ENCODE measurements at places on chromosomes 7 and 10.
A peak's percentile ranks its signal among the peaks of the same experiment; 100 is the strongest.

GRCh38 chr10:98429320-98430072, 14.5 kb upstream of the PYROXD2 start:
- no peak overlapping the region for H3K27ac ChIP-seq
- H3K4me1 ChIP-seq, result no peaks in the 10 kb centered on the region
- H3K4me3 ChIP-seq, result no peak overlapping the region

DNA sequence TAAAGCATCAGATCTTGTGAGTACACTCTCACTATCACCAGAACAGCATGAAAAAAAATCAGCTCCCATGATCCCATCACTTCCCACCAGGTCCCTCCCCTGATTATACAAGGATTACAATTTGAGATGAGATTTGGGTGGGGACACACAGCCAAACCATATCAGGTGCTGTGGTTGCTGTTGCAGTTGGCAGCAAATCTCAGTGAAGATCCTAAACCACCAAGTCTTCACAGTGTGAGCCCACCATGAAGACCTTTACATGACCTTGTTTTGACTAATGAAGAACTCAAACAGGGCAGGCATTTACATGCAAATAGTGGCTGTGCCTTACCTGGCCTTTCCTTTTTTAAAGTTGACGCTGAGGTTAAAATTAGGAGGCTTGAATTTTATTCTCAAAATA, 242.6 kb downstream of the ACTR3B start:
- H3K27me3 ChIP-seq, result no peaks in the 10 kb centered on the region
- H3K4me1 ChIP-seq, result peaks cover 6% of the 10 kb centered on the region
- DNase-seq, result peak; percentile 40
- H3K4me3 ChIP-seq, result no peak overlapping the region

- no peaks in the 10 kb centered on the region for H3K36me3 ChIP-seq
- H3K27me3 ChIP-seq, result no peaks in the 10 kb centered on the region
- no peak overlapping the region for H3K4me3 ChIP-seq
- no peak for DNase-seq
These were observed 213.4 kb downstream of the AUTS2 start for GRCh38 chr7:69811476-69812308.

- H3K27ac ChIP-seq, result no peak overlapping the region
- no peaks in the 10 kb centered on the region for H3K27me3 ChIP-seq
- DNase-seq, result no peak
- H3K4me1 ChIP-seq, result no peaks in the 10 kb centered on the region
- H3K36me3 ChIP-seq, result no peaks in the 10 kb centered on the region
- no peak overlapping the region for H3K4me3 ChIP-seq
These were observed 58.3 kb upstream of the NKX6-2 start for GRCh38 chr10:132844069-132844809.

DNA sequence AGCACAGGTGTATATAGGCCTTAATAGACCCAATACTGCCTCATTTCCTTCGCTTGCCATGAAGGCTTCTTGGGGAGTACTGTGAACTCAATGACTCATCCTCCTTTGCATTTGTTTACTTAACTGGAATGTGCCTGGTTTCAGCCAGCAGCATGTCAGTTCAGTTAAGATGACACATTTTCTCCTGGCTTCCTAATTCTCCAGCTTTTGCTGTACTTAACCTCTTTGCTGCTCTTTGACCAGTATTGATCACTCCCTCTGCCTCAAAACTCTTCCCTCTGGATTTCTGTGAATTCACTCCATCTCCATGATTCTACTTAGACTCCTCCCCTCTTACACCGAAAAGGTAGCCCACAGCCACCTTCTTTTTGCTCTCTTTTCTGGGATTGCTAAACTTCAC, 135.7 kb downstream of the MAGI2 start:
- no peaks in the 10 kb centered on the region for H3K27me3 ChIP-seq
- H3K36me3 ChIP-seq, result no peaks in the 10 kb centered on the region
- no peak overlapping the region for H3K4me3 ChIP-seq
- DNase-seq, result peak; percentile 74

- no peaks in the 10 kb centered on the region for H3K36me3 ChIP-seq
- no peak overlapping the region for H3K4me3 ChIP-seq
These were observed 509.0 kb upstream of the ZMIZ1 start for GRCh38 chr10:78559661-78560340.

- H3K36me3 ChIP-seq, result peaks cover 3% of the 10 kb centered on the region
- H3K27ac ChIP-seq, result no peak overlapping the region
- H3K4me3 ChIP-seq, result peak overlapping the region; percentile 48
- DNase-seq, result no peak
These were observed 21.3 kb downstream of the WNT8B start for GRCh38 chr10:100483876-100484666.

- no peaks in the 10 kb centered on the region for H3K4me1 ChIP-seq
- no peak for DNase-seq
- H3K4me3 ChIP-seq, result no peak overlapping the region
- H3K27ac ChIP-seq, result no peak overlapping the region
- H3K36me3 ChIP-seq, result no peaks in the 10 kb centered on the region
These were observed 121.7 kb downstream of the FAM204A start for GRCh38 chr10:118220346-118220850.

GRCh38 chr7:120431016-120431415, 158.0 kb downstream of the KCND2 start:
- no peaks in the 10 kb centered on the region for H3K27me3 ChIP-seq
- peak overlapping the region; percentile 43 for H3K27ac ChIP-seq
- H3K4me1 ChIP-seq, result no peaks in the 10 kb centered on the region
- H3K36me3 ChIP-seq, result no peaks in the 10 kb centered on the region
- H3K4me3 ChIP-seq, result no peak overlapping the region

DNA sequence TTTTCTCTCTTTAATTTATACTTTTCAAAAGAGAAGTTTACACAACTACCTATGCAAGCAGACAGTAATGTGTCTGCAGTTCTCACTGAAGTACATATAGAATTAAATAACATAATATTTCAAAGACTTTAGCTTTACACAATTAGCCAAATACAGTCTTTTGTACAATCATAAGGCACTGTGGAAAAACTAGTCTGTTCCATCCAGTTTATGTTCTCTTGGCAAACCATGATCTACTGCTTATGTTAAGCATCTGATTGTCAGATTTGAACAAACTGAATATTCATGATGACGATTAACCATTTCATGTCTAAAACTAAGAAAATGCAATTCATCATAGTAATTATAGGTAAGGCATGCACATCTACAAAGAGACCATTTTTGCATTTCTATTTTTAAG, 842 bp downstream of the SEMA3A start:
- H3K27me3 ChIP-seq, result no peaks in the 10 kb centered on the region
- no peaks in the 10 kb centered on the region for H3K36me3 ChIP-seq
- peak overlapping the region; percentile 65 for H3K4me3 ChIP-seq
- no peak for DNase-seq

Data from GM23338 (cell line).